Chondrocyte (in vitro differentiated cells): ENCODE measurements at places on chromosomes 7 and 10. TPM values are rescaled to one million over a fixed set of nuclear protein-coding genes. Genes with fewer than 3 reads are reported as not detected.

The CCDC172 gene
- not detected in 3 replicates for total RNA-seq

- no peak for DNase-seq
Measured at GRCh38 chr7:159015454-159016410, 128.9 kb downstream of the VIPR2 start.

GRCh38 chr10:85280014-85280413 lies 951.6 kb downstream of the CCSER2 start:
- no peak for DNase-seq

DNA sequence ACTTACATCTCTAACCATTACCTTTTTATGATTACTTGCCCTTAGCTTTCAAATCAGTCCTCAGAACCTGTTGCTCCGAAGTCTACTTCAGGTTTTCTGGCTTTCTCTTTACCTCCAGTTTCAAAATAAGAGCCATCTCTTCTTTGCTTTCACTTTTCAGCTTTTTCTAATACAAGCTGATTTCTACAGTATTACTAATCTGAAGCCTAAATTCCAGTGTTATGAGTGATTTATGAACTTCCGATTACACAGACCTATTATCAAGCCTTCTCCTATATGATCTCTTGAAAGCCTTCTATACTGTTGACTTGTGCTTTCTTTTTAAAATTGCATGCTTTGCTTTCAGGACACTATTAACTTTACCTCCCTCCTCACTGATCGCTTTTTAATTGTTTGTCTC lies 1307.8 kb upstream of the CELF2 start:
- DNase-seq, result no peak

The GCK gene
- total RNA-seq, result 0.31 to 0.44 TPM (median 0.37 TPM) in 3 replicates

The PDK4 gene
- total RNA-seq, result 1.9 to 8.6 TPM (median 7.3 TPM) in 3 replicates

- DNase-seq, result no peak
Measured at GRCh38 chr10:89707372-89707771, 6.0 kb downstream of the KIF20B start.

GRCh38 chr7:157738066-157738460 lies 401.3 kb downstream of the DNAJB6 start:
- DNase-seq, result peak; percentile 44

The GNG11 gene
- 8.2 to 15.0 TPM (median 9.4 TPM) in 3 replicates for total RNA-seq

DNA sequence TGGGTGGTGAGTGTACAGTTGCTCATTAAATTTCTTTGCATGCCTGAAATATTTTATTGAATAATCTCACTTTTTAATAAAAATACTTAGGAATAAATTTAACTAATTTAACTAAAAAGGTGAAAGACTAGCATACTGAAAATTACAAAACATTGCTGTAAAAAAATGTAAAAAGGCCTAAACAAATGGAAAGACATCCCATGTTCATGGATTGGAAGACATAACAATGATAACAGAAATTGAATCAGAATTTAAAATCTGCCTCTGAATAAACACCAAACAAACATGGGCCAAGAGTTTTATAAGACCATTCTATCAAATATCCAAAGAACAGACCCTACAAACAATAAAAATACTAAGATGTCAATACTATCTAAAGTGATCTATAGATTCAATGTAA lies 66.9 kb downstream of the LRRC17 start:
- DNase-seq, result no peak

The ELFN1 gene
- 0.65 to 0.72 TPM (median 0.68 TPM) in 3 replicates for total RNA-seq

DNA sequence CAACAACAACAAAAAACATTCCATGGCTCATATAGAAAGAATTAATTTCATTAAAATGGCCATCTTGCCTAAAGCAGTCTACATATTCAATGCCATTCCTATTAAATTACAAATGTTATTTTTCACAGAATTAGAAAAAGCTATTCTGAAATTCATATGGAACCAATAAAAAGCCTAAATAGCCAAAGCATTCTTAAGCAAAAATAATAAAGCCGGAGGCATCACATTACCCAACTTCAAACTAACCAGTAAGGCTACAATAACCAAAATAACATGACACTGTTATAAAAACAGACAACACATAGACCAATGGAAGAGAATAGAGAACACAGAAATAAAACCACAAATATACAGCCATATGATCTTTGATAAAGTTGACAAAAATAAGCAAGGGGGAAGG lies 330.4 kb downstream of the KIF20B start:
- DNase-seq, result no peak

DNA sequence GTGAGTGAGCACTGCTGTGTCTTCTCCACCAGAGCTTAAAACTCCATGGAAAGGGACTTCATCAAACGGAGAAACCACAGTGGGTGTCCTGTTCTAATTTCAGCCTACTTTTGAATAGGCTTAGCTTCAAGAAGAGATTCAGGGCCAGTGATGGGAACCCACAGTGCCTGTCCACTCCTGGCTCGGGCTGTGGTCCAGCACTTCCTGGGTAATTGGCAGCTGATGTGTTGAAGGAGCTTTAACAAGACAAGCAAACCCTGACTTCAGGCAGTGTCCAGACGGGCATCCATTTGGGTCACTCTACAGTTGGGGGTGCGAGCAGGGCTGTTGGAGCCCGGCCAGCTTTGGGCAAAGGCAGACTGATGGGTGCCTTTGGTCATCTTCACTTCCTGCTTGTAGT lies 14.5 kb downstream of the VWC2 start:
- no peak for DNase-seq

The TIMM23 gene
- 60.2 to 68.2 TPM (median 62.4 TPM) in 3 replicates for total RNA-seq

The GPR26 gene
- not detected in 3 replicates for total RNA-seq

GRCh38 chr7:1740214-1740613 lies 70.1 kb downstream of the ELFN1 start:
- DNase-seq, result no peak

DNA sequence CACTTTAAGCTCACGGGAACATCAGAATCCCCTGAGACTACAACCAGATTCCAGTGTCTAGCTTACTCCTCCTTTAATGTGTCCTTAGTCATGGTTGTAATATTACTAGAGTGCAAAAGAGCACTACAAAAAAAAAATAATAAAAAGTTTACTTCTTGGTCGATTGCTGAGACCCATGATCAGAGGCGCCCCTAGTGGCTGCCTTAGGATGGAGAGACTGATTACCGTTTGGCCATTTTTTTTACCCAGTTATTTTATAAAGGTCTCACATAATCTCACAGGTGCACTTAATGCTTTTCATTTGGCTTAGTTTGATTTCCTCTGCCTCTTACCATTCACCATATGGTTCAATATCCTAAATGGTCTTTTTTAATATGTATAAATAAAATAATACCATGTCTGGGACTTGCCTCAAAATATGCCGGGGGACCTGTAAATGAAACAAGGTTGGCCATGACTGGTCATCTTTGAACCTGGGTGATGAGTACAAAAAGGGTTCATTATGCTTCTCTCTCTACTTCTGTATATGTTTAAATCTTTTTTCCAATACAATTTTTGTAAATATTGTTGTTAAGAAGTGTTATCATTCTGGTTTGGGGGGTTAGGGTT lies 331.5 kb upstream of the NFE2L3 start:
- DNase-seq, result no peak
